ENCODE measurements at places on chromosomes 7 and 10.
A peak's percentile ranks its signal among the peaks of the same experiment; 100 is the strongest.

GRCh38 chr7:116348346-116348745 is 138.0 kb downstream of the TES start:
- no peak for DNase-seq

DNA sequence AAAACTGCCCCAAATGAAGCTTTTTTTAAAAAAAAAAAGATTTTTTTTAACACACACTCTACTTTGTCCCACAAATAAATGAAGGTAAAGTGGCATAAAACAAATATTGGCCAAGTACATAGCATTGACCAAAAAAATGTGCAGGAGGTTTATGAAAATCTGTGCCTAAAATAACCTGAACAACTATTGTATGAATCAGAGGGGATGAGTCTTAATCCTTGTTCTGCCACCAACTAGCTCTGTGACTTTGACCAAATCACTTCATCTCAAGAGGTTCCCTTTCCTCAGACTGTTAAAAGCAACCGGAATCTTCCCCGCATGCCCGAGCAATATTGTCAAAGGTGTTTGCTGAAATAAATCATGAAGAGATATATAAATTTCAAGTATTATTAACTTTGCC is 150.4 kb upstream of the NEBL start:
- DNase-seq = no peak

GRCh38 chr10:102652170-102652916 is 8.1 kb downstream of the TRIM8 start:
- peak; percentile 59 for DNase-seq

DNA sequence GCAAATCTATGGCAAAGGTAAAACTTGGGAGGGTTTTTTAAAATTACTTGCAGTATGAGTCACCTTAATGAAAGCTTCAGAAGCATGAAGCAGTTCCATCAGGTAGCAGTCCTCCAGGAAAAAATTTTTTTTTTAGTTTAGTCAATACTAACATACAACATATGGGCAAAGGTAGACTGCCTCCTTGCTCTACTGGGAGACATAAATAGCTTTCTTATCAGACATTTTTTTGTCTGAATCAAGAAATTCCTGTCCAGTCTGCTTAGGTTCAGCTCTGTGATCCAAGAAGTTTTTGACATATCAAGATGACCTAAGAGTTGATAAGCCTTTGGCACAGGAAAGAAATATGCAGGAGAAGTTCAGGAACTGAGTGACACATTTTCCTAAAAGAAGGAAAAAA is 171.5 kb upstream of the TCF7L2 start:
- no peak for DNase-seq

- no peak for DNase-seq
These were observed 592.7 kb downstream of the PARD3 start for GRCh38 chr10:34222359-34222758.

GRCh38 chr7:21718391-21718790 is 175.6 kb downstream of the DNAH11 start:
- no peak for DNase-seq

DNA sequence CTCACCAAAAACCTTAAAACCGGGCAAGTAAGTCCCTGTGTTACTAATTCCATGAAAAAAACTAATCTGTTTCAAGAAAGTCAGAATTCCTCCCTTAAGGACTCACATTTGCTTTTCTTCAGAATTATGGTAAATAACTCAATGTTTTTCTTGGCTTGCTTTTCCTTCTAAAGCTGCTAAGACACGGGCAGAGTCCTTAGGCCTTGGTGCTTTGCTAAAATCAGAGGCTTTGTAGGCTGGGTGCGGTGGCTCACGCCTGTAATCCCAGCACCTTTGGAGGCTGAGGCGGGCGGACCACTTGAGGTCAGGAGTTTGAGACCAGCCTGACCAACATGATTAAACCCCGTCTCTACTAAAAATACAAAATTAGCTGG is 32.0 kb downstream of the GNA12 start:
- DNase-seq = no peak

GRCh38 chr7:84848219-84848973 is 338.5 kb downstream of the SEMA3D start:
- no peak for DNase-seq

DNA sequence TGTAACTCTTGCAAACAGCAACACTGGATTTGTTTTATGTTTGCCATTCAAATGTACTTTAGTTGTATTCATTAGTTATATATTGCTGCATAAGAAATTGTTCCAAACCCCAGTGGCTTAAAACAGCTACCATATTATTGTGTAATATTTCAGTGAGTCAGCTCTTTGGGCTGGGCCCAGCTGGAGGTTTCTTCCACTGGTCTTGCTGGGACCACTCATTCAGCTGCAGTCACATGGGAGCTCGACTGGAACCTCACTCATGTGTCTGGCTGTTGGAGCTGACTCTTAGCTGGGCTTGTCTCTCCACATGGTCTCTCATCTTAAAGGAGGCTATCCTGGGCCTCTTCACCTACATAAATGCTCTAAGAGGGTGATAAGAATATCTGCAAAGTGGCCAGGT is 23.2 kb upstream of the PIP4K2A start:
- DNase-seq = peak; percentile 52

DNA sequence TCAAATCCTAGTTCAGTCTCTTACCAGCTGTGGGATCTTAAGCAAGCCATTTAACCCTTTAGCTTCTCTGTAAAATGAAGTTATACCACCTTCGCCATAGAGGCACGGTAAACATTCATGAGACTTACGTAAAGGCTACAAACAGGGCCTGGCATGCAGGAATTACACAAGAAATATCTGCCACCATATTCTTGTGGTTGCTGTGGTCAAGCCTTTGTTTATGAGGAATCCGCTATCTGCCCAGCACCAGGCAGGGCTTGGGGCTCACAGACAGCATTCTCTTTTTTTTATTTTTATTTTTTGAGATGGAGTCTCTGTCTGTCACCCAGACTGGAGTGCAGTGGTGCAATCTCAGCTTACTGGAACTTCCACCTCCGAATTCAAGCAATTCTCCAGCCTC is 9.9 kb downstream of the AIFM2 start:
- peak; percentile 94 for DNase-seq

DNA sequence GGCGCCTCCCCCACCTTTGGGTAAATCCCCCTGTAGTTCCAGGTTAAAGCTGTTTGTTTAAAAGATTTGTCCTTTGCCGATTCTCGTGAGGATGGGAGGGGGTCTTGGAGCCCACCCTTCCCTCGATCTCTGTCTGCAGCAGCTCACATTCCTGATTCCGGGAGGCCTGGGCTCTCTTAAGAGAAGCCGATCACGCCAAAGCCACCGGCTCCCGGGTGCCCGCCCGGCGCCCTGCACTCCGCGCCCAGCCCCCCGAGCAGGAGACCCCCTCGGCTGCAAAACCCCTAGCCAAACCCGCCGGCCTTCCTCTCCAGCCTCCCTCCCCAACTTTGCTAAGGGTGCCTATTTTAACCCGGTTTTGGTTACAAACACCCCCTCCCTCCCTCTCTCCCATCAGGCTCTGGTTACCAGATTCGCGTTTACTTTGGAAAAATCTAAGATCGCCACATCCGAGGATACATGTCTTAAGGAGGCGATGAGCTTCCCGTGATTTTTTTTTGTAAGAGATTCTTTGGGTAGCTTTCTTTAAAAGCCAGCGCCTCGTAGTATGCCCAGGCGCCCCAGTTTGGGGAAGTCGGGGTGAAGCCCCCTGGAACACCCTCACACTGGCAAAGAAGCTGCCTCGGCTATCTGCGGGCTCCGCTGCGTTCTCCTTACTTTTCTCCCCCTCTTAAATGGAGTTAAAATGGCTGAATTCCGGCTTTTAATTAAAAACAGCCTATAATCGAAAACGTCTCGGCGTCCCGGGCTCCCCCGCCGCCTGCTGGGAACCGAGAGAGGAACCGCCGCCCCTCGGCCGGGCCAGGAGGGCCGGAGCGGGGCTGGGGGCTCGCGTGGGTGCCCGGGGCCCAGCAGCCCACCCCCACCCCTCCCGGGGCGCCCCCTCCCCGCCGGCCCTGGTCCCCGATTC is 983 bp downstream of the TNRC18 start:
- DNase-seq = peak; percentile 67

DNA sequence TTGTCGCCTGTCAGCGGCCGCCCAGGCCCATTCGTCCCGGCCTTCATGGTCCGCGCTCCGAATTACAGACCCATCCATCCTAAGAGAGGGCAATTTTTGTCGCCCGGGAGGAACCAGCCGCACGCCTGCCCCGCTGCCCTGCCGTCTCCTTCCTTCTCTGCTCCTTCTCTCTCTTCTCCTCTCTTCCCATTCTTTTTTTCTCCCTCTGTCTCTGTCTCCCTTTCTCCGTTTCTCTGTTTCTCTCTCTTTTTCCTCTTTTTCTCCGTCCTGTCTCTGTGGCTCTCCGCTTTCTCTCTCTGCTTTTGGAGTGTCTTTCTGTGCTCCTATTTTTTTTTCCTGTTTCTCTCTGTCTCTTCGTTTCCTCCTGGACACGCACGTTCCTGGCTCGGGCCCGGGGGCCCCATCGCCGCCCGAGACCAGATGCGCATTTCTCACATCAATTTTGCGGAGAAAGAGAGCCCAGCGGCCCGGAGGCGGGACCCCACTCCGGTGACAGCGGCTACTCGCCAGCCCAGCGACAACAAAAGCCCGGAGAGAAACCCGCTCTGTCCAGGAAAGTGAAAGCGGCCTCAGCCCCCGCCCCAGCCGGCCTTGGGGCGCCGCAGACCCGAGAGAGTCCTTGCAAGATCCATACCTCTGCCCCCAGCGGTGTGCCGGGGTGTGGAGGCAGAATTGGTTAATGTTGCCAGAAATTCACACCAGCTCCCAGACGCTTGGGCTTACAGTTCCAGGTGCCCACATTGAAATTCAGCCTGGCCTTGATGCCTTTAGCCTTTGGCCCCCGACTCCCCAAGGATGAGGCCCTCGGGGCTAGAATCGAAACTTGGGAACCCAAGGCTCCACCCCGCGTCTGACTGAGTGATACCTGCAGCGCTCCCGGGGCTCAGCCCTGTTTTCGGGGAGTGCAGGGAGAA is 4.1 kb downstream of the LBX1 start:
- peak; percentile 52 for DNase-seq

DNA sequence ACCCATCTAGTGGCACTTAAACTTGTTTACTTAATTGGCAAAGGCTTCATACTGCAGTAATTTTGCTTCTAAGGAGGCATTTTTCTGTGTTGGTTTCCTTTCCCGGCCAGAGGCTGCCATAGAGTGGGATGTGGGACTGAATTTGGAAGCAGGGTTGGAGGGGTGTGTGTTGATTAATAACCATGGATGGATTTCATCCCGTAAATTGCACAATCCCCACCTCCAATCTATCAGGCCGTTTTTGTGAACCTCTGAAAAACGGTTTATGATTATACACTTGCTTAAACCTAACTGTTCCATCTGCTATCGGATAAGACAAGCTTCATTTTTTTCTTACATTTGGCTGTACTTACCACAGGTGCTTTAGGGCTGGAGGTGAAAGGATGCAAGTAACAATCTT is 1.3 kb downstream of the TMEM60 start:
- no peak for DNase-seq

DNA sequence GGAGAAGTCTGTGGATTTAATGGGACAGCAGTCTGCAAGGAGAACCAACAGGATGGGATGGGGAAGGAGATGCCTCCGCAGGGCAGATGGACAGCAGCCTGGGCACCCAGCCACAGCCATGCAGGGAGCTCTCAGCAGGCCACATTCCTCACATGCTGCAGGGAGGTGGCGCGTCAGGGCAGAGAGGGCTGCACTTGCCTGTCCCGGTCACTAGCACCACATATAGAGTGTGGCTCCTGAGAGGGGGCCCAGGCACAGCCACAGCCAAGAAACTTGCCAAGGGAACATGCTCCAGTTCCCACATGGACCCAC is 86.8 kb upstream of the ZMIZ1 start:
- DNase-seq = no peak
